ENCODE measurements at places on chromosomes 1 and 21.

DNA sequence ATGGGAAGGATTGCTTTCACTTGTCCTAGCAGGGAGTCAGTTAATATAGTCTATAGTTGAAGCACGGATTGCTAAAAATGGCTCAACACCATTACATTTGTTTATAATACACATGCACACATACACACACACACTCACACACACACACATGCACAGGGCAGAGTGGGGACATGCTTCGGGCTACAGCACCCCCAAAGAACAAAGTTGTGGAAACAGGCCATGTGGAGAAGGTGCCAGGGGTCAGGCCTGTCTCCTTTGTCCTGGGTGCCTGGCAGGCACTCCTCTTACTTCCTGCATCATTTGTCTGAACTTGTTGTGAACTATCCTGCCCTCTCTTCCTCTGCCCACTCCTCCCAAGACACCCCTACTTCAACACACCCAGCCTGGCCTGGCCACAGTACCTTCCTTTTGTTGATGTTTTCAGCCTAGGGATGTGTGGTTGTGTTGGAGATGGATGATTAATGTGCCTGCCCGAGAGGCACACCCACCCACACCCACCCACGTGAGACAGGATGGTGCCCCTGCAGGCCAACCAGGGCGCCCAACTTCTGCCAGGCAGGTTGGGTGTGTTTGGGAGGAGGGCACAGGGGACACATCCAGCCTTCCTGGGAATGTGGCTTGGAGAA lies 17.5 kb downstream of the RASSF5 start:
- DNase-seq = no peak

DNA sequence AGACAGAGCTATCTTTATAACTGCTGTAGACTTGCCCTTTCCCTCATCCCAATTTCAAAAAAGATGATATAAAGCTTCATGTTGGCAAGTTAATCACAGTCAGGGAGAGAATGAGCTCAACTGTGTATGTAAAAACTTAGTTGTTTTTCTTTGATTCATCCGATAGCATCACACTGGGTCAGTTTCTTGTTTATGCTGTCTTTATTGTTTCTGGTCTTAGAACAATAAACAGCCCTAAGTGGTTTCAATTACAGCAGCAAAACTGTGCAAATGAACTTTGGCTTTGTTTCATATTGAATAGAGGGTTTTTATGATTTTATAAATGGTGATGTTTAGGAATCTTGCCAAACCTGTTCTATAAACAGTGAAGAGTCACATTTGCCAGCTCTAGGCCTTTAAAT lies 423.8 kb upstream of the CXADR start:
- DNase-seq = no peak

- DNase-seq = no peak
These were observed 4.3 kb upstream of the HEYL start for GRCh38 chr1:39643705-39644104.

GRCh38 chr1:243968413-243968812 lies 82.7 kb upstream of the ZBTB18 start:
- no peak for DNase-seq

DNA sequence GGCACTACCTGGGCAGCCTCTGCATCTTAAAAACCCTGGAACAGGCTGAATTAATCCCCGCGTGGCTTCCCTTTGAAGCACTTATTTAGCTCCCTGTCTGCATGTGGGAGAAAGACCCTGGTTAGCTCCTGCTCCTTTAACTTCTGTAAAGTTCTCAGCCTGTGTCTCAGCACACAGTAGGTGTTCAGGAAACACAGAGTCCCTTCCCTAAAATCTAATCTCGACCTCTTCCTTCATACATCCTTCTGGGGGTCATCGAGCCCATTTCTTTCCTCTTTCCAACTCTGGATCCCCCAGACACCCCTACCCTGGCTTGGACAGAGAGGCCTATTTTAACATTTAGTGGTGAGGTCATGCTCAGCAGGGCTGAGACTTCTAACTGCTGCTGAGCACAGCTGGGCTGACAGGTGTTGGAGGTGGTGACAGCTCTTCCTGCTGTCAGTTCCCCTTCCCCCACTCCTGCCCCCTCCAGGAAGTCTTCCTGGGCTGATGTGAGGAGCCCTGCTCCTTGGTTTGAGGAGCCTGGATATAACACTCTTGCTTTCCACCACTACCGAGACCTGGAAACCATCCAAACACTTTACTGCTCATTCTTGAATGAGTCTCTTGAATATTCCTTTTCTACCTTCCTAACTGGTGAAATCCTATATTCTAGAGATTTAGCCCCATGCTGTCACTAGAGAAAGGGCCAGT lies 5.3 kb downstream of the E2F2 start:
- DNase-seq = no peak

DNA sequence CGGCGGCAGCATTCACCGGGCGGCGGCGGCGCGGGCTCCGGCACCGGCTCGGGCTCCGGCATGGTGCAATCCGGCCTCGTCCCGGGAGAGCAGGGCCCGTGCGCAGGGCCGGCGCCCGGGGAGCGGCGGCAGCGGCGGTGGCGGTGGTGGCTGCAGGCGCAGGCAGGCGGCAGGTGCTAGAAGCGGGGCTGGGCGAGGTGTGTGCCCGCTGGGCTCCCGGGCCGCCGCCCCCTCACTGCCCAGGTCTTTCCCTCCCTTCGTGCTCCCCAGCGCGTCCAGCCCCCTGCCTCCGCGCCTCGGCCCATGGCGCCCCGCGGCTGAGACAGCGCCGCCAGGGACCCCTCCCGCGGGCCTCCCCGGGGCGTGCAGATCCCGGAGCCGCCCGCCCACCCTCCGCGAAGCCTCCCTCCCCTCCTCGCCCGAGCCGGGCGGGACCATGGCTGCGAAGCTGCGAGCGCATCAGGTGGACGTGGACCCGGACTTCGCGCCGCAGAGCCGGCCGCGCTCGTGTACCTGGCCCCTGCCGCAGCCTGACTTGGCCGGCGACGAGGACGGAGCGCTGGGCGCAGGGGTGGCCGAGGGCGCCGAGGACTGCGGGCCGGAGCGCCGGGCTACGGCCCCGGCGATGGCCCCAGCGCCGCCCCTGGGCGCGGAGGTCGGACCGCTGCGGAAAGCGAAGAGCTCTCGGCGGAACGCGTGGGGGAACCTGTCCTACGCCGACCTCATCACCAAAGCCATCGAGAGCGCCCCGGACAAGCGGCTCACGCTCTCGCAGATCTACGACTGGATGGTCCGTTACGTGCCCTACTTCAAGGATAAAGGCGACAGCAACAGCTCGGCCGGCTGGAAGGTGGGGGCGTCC lies 492 bp downstream of the FOXO6 start:
- peak; percentile 55 for DNase-seq

DNA sequence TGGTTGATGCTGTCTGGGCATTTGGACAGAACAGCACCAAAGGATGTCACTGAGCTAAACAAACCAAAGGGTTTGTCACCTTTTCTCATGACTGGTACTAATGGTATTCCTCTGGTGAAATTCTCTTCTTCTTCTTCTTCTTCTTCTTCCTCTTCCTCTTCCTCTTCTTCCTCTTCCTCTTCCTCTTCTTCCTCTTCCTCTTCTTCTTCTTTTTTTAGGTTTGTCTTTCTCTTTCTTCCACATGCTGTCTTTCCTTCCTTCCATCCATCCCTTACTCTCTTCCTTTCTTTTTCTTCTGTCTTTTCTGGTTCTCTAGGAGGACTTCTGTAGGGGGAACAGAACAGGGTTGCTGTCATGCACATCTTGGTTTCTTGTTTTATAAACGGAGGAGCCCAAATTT lies 9.3 kb upstream of the IGFN1 start:
- DNase-seq = no peak

DNA sequence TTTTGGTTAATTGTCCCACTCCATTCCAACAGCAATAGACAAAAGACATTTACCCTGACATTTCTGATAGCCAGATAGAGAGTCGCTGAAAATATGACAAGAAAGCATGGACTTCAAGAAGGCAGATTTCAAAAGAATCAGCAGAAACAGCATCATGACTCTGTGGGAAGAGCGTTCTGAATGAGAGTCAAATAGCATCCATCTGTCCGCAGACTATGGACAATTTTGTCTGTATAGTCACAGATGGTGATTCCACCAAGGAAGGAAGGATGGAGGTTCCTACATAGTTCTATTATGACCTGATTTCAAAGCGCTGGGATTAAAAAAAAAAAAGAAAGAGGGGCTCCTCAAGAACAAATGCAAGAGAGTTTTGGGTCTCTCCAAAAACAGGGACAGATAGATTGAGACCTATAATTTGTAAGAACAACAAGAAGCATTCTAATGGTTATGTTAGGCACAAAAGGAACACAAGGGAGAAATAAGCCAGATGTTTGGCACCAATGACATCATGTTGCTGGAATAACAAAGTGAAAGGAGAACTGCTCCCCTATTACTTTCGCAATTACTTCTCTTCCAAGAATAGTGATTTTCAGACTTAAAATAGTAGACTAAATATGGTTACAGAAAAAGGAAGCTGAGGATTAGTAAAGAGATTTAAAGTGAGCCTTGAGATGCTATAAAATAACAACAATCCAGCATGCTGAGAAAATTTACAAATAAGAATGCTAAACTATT lies 28.5 kb downstream of the NIBAN1 start:
- DNase-seq = no peak

GRCh38 chr1:76430531-76430930 lies 356.0 kb downstream of the ST6GALNAC3 start:
- DNase-seq = no peak

DNA sequence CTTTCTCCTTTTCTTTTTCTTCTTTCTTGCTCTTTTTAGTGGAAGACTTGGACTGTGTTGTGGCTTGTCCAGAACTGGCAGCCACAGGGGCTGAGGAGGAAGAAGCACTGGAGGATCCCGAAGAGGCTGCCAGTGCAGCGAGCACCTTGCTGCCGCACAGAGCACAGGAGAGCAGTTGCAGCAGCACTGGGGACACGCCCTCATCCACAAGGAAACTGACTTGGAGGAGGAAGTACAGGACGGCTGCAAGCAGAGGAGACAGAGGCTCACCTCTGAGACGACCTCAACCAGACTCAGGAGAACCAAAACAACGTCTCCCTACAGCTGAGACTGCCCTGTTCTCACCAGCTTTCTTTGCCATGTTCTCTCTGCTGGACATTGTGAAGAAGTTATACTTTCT lies 88.9 kb downstream of the UBR4 start:
- no peak for DNase-seq

GRCh38 chr1:180503280-180503862 lies 994 bp upstream of the ACBD6 start:
- DNase-seq = peak; percentile 56
